Caki2 (cell line): ENCODE measurements at places on chromosomes 13 and 19.

GRCh38 chr19:48283908-48284307 is 14.0 kb downstream of the ZNF114 start:
- DNase-seq: no peak

DNA sequence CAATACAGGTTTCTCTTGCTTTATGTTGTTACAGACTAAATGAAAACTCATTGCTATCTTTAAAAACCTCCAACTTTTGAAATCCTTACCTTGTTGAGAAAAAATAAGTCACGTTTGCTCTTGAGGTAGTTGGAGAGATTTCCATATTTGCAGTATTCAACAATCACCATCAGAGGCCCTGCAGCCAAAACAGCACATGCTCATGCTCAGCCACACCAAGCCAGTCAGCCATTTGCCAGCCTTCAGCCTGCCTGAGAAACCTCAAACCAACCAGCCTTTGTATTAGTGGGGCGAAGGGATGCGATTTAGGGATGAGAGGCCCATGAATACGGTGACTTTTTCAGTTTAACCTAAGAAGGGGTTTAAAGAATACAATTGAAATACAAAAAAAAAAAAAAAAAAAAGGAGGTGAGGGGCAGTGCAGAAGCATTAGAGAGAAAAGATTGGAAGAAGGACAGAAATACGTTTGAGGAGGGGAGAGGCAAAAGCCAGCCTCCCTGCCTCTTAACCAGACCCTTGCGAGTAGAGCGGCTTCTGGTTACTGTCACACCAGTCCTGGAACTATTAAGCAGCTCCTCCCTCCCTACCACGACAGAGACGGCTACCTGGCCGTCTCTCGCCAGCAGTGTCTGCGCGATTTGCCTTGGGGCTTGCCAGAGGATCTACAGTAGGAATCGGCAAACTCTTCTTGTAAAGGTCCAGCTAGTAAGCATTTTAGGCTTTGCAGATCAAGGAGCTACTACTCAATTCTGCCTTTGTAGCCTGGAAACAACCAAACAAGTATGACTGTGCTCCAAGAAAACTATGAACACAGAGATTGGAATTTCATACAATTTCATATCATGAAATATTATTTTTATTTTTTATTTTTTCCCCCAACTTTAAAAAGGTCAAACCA is 167.3 kb downstream of the FLT1 start:
- no peak for DNase-seq

DNA sequence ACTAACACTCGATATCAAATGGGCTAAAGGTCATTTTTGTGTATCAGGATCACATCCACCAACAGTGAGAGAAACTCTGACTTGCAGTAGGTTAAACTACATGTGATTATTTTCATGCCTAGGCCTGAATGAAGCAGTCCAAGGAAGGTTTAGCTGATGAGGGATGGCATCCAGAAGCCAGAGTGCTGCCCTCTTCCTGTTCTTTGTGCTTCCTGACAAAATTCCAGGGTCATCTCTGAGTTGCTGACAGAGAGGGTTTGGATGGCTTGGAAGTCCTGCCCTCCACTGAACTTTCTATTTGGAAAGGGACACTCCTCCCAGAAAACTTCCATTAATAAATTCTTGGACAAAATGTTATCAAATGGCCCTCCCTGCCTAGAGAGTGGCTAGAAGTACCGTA is 728.3 kb upstream of the SLC10A2 start:
- no peak for DNase-seq

GRCh38 chr19:58380037-58380661 is 681 bp downstream of the ZNF837 start:
- no peak for DNase-seq

DNA sequence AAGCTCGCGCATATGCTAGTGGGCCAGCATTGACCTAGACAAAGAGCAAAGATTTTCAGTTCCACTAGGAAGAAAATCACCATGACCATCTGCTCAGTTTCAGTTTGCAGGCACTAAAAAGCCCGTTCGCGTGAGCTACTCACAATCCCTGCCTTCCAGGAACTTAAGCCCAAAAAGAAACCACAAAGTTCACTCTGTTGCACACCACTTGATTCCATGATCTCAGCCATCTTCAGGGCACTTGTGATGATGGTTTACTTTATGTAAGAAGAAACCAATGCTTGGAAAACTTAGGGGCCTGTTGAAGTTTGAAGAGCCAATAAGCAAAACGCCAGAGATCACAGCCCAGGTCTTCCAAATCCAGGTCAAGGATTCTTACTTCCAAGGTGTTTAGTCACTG is 45.0 kb upstream of the SLC15A1 start:
- no peak for DNase-seq

- DNase-seq: peak; percentile 25
These were observed 60.6 kb downstream of the NDFIP2 start for GRCh38 chr13:79541426-79542049.
